ENCODE measurements at places on chromosomes 4 and X.

DNA sequence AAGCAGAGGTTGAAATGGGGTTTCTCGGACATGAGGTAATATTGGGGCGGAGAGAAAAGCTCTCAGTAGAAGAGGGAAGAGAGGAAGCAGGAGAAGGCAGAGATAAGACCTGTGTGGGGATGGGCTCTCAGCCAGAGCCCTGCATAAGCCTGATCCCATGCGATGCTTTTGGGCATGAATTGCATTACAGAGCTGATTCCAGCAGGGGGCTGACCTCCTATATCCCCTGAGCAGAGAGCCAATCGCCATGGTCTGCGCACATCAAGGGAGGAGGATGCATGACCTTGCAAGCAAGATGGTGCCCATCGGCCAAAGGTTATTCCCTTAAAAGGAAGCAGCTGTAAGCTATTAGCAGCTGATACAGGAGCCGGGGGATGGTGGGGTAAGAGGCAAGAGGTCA, 7.6 kb downstream of the ANOS1 start:
- ATAC-seq, result no peak

DNA sequence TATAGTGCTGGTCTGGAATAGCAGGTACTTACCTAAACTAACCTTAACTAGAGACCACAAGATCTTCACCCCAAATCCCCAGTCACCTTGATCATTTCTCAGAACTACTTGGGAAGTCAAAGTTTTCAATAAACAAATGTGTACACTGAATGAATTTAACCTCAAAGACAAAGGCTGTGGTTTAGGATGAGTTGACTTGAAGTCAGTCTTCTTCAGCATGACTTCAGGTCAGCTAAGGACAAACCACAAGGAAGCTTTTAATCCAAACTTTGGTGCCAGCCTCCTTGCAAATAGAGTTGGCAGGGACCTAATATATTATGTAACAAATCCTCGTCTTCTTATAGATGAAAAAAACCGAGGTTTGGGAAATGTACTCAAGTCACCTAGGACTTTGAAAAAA, 21.2 kb upstream of the VCX2 start:
- no peak for ATAC-seq

DNA sequence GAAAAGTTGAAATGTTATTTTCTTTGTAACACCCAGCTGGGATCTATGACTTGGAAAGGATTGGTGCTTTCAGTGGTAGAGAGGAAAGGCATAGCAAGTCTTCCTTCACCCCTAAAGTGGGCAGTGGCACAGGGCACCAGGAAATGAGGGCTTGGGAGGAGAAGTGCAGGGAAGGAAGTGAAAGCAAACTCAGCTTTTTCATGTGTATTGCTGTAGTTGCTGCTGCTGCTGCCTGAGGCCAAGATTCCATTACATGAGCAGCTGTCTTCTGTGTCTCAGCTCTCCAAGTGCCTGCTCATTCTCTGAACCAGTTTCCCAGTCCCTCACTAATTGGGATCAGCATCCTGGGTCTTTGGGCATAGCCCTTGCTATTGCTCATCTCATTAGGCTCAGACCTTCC, 2.6 kb downstream of the HCCS start:
- no peak for ATAC-seq

DNA sequence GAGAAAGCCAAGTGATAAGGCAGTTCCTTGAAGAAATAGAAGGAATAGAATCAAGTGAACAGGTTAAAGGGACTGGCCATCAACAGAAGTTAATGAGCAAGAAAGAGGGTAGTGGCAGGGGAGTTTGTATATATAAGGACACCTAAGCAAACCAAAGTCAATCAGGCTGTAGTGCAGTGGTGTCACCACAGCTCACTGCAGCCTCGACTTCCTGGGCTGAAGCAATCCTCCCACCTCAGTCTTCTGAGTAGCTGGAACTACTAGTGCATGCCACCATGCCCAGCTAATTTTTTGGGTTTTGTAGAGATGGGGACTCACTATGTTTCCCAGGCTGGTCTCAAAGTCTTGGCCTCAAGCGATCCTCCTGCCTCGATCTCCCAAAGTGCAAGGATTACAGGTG, 15.9 kb downstream of the ACOT9 start:
- no peak for ATAC-seq

- no peak for ATAC-seq
Measured at GRCh38 chr4:168335621-168336020, 17.1 kb upstream of the DDX60 start.

GRCh38 chr4:25012655-25013054, 18.1 kb downstream of the LGI2 start:
- ATAC-seq, result no peak

DNA sequence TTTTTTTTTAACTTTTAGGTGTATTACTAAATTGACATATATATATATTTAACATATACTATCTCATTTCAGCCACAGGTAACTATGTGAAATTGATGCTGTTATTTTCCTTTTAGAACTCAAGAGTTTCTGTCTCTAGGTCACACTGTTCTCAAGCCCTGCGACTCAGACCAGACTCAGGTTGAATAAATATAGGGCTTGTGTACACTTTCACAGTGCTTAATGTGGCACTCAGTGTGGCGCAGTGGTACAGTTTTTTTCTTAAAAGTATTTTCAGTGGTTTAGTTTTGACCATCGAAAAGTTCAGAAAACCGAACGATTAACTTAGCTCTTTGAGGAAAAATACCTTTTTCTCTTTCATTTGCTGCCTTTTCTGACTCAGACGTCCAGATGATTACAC, 24.7 kb downstream of the PACRGL start:
- no peak for ATAC-seq

- ATAC-seq, result no peak
Measured at GRCh38 chrX:88560673-88561330, 186.2 kb upstream of the CPXCR1 start.

Data from activated CD4-positive, CD25-positive, alpha-beta regulatory T cell treated with anti-CD3 and anti-CD28 coated beads, Interleukin-2, amount 50 U/mL, for 24 hours (primary cell).